ENCODE measurements at places on chromosomes 2 and 18. TPM values are rescaled to one million over a fixed set of nuclear protein-coding genes. Genes with fewer than 3 reads are reported as not detected.

Gene CYP27A1
- 48.3 TPM for polyA plus RNA-seq

Gene RBFA
- polyA plus RNA-seq: 31.3 TPM

Gene ARHGAP25
- polyA plus RNA-seq: 6.4 TPM

Gene CDH19
- polyA plus RNA-seq: 0.39 TPM

Gene NPAS2
- 14.7 TPM for polyA plus RNA-seq

Gene GCG
- polyA plus RNA-seq: not detected

Gene NOSTRIN
- 30.4 TPM for polyA plus RNA-seq

Gene CROCC2
- polyA plus RNA-seq: 0.07 TPM

Gene PLCL1
- polyA plus RNA-seq: 16.6 TPM

Gene GALNT14
- polyA plus RNA-seq: 35.5 TPM

Gene SATB2
- polyA plus RNA-seq: 15.2 TPM

Gene SERPINB5
- not detected for polyA plus RNA-seq

Gene TMEM163
- 1.6 TPM for polyA plus RNA-seq

All from renal pelvis (tissue), 12 donors.